ENCODE measurements at places on chromosomes 12 and 14. TPM values are rescaled to one million over a fixed set of nuclear protein-coding genes. Genes with fewer than 3 reads are reported as not detected.
A peak's percentile ranks its signal among the peaks of the same experiment; 100 is the strongest.

GRCh38 chr14:65599375-65599774, 186.8 kb downstream of the FUT8 start:
- no peak for DNase-seq

- DNase-seq: no peak
Measured at GRCh38 chr12:58750484-58750883, 169.8 kb downstream of the LRIG3 start.

DNA sequence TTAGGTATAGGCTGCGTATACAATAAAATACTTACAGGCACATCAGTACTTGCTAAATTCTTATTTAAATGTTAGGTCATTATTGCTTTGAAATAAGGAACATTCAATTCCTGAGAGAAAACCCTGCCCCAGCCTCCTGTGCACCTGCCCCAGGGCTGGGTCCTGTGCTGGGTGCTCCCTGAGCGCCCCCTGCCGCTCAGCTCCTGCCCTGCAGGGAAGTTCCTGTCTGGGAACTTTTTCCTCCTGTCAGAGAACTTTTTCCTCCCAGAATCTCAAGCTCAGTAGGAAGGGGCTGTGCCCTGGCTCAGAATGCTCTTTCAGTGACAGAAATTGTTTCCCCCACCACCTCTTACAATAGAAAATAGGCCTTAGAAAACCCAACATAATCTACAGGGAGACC, 751.1 kb downstream of the TMEM121 start:
- DNase-seq: peak; percentile 41

- no peak for DNase-seq
Measured at GRCh38 chr12:8087666-8088065, 5.6 kb downstream of the NECAP1 start.

GRCh38 chr12:32331133-32331532, 68.2 kb upstream of the FGD4 start:
- no peak for DNase-seq

MGP gene
- total RNA-seq: not detected

DNA sequence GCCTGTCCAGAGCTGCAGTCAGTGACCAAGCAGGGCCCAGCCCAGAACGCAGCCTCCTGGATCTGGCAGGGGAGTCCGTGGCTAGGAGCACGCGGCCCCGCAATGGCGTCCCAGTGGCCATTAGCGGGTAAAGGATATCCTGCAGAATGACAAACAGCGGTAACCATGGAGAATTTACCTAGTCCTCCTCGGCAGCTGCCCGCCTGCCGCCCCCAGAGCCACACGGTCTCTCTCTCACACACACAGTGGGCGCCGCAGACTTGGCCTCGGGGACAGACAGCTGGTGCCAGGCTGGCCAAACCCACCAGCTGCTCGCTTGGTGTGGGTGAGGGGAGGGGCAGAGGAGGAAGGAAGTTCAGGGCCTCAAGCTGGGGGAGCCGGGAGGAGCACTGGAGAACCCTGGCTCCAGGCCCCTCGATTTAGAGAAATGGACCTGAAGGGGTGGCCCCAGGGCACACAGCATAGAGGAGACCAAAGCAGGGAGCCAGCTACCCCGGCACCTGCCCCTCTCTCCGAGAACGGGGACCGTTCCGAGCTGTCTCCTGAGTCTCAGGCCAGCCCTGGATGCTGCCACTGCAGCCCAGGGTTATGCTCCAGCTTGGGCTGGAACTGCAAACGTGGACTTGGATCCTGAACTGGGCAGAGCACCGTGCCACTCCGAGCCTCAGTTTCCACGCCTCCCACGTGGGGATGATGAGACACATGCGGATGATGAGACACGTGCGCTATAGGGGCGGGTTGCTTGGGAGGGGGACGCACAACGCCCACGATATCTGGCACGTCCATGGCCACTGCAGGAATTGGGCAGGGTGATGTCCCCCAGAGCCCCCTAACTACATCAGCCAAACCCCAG, 3.4 kb downstream of the CDK2AP1 start:
- no peak for DNase-seq

DNA sequence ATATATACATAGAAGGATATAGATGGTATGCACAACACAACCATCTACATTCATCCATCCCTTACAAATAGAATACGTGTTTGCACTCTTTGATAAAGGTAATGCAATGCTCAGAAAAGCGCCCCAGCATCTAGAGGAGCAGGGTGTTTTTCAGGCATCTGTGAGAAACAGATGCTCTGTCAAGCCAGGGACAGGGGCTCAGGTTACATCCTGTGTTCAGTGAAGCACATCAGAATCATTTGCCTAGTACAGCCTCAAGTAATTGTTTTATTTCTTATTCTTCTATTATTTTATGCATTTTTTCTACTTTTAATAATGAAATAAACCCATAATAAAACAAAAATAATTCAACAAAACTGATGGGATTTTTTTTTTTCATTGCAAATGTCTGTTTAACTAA, 50.5 kb upstream of the HIF1A start:
- DNase-seq: peak; percentile 90

- DNase-seq: no peak
Measured at GRCh38 chr12:115659422-115659821, 618.1 kb downstream of the MED13L start.

- no peak for DNase-seq
Measured at GRCh38 chr12:80272387-80272915, 171.6 kb upstream of the PTPRQ start.

- no peak for DNase-seq
Measured at GRCh38 chr14:99137001-99137700, 134.8 kb downstream of the BCL11B start.

DNA sequence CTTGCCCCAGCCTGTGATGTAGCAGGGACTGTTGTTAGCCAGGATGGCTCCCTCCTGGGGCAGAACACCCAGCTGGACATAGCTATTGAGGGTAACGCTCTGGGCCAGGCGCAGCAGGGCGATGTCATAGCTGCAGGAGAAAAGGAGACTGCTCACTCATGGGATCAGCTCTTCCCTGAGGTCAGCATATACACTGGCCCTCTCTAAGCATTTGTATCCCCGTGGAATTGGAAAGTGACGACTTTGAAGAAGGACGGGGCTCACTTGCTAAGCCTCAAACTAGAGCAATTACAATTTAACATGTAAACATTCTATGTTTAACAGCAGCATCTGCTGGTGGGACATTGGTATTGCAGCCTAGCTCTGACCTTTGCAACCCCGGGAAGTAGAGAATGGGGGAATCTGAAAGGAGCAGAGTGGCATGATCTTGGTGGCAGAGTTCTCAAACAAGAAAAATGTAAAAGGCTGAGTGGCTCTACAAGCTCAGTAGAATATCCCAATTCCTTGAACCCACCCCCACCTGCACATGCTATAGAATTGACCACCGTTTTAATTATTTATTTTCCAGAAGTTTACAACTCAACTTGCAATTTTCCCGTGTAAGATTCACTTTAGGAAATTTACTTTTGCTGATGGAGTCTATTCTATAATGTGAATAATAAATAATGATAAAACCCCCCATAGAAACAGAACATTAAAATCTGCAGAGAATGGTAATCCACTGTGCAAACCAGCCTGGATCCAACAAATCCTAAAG, 5.0 kb downstream of the CELA1 start:
- peak; percentile 78 for DNase-seq

DNA sequence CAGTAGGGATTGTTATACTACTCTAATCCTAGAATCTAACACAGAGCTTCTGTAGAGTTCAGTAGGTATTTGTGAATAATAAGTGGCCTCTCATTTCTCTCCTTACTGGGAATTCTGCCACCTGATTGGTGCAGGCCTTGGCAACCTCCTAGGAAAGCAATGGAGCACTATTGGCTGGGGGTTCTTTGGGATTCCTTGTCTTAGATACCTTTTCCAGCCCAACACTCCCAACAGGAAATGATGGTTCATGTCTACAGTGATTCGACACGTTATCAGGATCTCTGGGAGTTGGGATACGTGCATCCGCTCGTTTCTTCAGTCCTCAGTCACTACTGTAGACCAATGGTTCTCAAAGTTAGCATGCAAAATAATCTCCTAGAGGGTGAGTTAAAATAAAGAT, 67.4 kb downstream of the ELK3 start:
- DNase-seq: no peak

MYH7 gene
- total RNA-seq: not detected

SERPINA4 gene
- total RNA-seq: not detected

- no peak for DNase-seq
Measured at GRCh38 chr12:14920475-14921126, 17.7 kb downstream of the ERP27 start.

DNA sequence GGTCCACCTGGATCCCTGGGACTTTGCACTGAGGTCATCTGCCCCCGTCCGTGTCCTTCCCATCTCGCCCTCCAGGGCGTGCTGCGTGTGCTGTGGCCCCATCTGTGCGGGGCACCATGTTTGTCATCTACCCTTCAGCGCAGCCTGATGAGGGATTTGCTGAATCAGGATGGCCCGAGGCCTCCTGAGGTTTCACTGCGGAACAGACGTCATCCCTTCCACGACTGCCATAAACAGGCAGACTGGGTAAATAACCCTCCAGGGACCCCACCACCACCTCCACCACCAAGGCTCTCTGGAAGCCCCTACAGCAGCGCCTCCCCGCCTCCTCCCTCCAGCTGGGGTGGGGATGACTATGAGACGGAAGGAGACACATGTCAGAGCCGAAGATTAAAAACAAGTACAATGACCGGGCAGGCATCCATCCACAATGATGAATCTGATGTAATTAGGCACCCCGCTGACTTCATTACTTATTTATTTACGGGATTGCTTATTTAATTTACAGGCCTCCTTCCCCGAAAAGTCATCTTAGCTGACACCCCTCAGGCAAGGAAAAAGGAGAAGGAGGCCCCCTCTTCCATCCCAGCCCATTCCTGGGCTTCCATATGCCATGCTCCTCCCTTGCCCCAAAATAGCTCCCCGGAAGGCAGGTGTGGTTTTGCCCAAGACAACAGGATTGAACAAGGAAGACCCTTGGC, 39.4 kb downstream of the NCOR2 start:
- DNase-seq: no peak

ORMDL2 gene
- 22.9 TPM for total RNA-seq

DNA sequence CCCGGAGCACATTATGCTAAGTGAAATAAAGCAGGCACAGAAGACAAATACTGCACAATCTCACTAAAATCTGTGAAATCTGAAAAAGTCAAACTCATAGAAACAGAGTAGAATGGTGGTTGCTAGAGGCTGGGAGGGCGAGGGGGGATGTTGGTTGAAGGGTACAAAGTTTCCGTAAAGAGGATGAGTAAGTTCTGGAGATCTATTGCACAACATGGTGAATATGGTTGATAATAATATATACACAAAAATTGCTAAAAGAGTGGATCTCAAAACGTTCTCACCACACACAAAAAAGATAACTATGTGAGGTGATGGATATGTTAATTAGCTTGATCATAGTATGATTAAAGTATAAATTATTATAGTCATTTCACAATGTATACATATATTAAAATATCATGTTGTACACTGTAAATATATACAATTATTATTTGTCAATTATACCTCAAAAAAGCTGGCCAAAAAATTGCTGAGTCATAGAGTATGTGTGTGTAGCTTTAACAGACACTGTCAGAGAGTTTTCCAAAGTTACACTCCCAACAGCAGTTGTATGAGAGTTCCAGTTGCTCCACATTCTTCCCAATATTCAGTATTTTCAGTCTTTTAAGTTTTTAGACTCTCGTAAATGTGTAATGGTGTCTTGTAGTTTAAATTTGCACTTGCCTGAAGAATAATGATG, 19.3 kb upstream of the SIX1 start:
- DNase-seq: no peak

- no peak for DNase-seq
Measured at GRCh38 chr12:30744321-30744720, 10.4 kb downstream of the CAPRIN2 start.

DNA sequence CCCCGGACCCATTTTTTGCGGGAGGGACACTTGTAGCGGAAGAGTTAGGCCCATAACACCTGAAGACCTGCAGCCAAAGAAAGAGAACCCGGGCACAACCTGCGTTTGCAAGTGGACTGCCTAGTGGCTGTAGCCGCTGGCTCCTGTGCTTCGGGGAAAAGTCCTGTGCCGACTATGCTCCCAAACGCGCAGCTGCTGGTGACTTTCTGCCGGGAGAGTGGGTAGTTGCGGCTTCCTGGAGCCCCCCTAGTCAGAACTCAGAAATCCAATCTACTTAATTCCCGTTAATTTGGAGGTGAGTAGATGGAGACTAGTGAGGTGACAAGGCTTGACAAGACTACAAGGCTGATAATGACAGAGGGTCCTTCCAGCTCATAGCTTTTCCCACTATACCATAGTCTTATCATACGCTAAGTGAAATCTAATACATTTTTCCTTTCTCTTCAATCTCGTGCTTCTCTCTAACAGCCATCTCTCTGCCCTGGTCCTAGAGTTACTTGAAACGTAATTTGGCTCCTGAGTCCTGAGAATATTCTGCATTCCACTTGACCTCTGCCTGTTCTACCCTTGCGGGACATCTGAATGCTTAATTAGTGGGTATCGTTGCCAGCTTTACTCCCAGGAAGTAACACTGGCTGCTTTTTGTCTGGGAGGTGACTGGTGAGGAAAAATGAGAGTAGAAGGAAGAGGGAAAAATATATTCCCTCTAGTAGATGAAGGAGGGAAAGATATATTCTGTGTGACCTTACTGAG, 556 bp downstream of the MTHFD1 start:
- DNase-seq: peak; percentile 19

TMTC2 gene
- total RNA-seq: 6.2 TPM

DNA sequence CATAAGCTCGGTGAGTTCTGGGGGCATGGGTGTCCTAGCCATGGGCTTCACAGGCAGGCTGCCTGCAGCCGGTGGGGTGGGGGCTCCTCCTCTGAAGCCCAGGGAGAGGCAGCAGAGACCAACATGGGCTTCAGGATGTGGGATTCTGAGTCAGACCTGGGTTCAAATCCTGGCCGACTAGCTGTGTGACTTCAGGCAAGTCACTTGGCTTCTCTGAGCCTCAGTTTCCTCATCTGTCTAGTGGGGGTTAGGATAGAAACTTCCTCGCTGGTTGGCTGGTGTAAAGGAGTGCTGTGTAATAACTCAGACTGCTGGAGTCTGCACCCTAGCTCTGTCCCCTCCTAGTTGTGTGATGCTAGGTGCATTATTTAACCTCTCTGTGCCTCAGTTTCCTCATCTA, 12.2 kb downstream of the RNFT2 start:
- no peak for DNase-seq

ATN1 gene
- 6.7 TPM for total RNA-seq

DNA sequence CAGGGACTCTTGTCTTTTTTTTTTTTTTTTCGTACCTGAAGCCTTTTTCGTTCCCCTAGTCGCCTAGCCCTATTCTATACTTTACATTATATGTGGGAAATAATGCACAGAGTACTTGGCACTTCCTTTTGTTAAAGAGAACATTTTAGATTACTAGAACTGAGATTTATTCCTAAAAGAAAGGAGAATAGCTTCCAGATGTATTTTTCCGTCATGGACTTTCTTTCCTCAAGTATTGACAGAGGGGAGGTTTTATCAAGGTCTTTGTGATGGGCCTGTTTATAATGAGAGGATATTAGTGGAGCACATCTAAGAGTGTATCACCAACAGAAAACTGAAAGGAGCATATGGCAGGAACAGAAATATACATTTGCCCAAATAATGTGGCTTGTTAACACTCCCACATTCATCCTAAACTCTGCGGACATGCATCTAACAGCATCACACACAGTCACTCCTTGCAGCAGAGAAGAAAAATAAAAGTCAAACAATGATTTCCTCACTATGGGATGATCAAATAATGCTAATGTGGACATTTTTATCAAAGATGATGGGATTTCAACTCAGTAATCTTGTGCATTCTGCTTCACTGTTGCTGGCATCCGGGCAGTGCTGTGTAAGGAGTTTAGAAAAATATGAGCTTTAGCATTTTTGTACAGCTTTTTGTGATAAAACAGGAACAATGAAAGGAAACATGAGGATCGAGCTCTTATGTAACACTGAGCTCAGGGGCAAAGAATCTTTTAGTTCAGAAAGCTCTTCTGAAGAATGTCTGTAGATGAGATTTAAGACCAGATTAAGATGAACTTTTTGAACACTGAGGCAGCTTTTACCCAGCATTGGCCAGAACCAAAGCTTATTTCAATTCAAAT, 183.1 kb downstream of the EGLN3 start:
- DNase-seq: no peak
